HCEC 1CT (cell line): ENCODE measurements at places on chromosomes 16 and 17.
A peak's percentile ranks its signal among the peaks of the same experiment; 100 is the strongest.

- DNase-seq, result no peak
These were observed 124.2 kb downstream of the TMEM132E start for GRCh38 chr17:34703533-34703932.

- no peak for DNase-seq
These were observed 37.9 kb downstream of the PIGL start for GRCh38 chr17:16254773-16255400.

DNA sequence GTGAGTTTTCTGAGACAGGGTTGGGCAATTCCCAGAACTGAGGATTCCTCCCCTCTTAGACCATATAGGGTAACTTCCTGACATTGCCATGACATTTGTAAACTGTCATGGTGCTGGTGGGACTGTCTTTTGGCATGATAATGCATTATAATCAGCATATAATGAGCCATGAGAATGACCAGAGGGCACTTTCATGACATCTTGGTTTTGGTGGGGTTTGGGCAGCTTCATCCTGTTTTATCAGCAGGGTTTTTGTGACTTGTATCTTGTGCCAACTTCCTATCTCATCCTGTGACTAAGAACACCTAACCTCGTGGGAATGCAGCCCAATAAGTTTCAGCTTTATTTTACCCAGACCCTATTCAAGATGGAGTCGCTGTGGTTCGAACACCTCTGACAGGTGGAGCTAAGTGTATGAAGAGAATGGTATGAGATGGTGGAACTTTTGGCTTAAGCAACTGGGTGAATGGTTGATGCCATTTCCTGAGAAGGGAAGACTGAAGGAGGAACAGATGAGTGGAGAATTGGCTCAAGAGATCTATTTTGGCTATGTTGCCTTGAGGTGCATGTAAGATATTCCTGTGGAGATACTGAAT lies 217.3 kb downstream of the RAB11FIP4 start:
- no peak for DNase-seq

- no peak for DNase-seq
These were observed 27.7 kb upstream of the ZNF469 start for GRCh38 chr16:88355093-88355388.

GRCh38 chr16:46961373-46962353 lies 11.8 kb downstream of the DNAJA2 start:
- no peak for DNase-seq

- DNase-seq, result no peak
These were observed 1437.4 kb downstream of the CDH11 start for GRCh38 chr16:63684149-63685101.

DNA sequence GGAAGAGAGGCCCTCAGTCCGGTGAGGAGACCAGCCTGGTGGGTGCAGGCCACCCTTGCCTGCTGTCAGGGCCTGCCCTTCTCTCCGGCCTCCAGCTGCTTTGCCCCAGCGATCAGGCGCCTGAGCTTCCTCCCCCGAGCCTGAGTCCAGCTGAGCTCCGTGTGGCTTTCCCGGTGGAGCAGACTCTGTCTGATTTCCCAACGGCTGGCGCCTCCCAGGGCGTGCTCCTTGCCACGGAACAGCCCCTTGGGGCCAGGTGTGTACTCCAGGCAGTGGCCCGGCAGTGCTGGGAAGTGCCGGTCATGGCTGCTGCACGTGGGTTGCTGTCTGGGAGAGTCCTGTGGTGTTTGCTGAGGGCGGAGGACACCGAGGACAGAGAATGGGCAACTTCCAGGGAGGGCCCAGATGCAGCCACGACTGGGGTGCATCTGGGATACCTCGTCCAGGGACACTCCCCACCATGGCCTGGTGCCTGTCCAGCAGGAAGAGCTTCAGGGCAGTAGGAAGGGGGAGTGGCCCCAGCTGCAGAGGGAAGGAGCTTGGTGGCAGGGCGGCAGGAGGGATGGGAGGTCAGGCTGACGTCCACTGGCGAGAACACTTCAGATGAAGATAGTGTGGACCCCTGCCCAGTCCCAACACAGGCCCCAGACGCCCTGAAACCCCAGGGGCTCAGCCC lies 22.5 kb downstream of the METRNL start:
- no peak for DNase-seq

GRCh38 chr17:72118335-72119076 lies 2.3 kb upstream of the SOX9 start:
- DNase-seq, result peak; percentile 18

- DNase-seq, result peak; percentile 2
These were observed 672 bp downstream of the CMTR2 start for GRCh38 chr16:71288570-71288889.

GRCh38 chr16:2825049-2825742 lies 4.9 kb upstream of the ZG16B start:
- no peak for DNase-seq

- DNase-seq, result no peak
These were observed 49.9 kb downstream of the CDYL2 start for GRCh38 chr16:80754476-80754875.

GRCh38 chr17:10332515-10332914 lies 40.3 kb downstream of the MYH13 start:
- DNase-seq, result no peak

DNA sequence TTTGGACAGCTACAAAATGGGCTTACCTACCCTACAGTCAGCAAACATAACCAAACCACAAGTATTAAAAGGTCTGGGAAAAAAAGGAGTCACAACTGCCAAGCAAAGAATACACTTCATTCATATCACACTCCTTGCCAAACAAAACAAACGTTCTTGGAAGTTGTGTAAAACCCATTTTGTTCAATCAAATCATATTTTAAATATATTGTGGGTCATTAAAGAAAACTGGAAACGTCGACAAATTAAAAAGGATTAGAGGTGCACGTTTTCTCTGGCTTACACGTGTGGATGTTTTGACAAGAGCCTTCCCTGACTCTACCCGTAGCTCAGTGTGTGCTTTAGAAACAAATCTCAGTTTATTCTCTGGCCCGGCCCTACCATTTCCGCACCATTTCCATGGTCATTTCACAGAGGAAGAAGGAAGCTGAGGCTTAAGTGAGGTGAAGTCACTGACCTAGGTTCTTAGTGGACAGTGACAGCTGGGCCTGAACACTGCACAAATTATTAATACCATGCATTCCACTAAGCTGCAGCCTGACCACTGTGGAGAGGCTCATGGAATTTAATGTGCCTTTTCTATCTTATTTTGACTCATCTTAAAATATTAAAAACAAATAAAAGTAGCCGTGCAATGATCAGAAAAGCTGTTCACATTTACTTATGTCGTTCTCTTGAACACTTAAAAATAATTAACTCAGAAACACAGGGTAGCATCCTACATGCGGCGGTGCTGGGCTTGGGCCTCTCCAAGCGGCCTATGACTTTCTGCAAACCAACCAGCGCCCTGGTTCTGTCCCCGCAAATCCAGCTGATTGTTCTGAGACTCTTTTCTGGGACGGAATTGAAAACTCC lies 968 bp downstream of the CEP112 start:
- DNase-seq, result peak; percentile 50

GRCh38 chr16:87723226-87723623 lies 42.6 kb downstream of the KLHDC4 start:
- DNase-seq, result no peak

- DNase-seq, result no peak
These were observed 22.6 kb upstream of the CBFA2T3 start for GRCh38 chr16:88999457-89000206.

DNA sequence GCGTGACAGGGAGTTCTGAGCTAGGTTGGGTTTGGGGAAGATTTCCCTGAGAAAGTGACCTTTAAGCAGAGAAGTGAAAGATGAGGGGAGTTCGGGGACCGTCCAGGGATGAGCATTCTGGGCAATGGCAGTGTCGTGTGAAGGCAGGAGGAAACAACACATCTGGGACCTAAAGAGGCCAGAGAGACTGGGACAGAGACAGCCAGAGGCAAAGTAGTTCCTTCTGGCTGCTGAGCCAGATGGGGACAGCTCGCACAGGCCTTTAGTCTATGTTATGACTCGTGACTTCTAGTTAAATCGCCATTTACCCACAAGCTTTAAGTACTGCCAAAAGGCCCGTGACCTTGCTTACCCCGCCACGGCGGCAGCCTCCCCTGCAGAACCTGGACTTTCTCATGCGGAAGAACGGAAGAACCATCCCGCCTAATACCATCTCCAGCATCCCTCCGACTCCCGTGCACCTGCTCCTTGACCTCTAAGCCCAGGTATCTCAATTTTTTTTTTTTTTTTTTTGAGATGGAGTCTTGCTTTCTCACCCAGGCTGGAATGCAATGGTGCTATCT lies 8.5 kb upstream of the MED11 start:
- no peak for DNase-seq

- DNase-seq, result no peak
These were observed 33.6 kb upstream of the BRD7 start for GRCh38 chr16:50402298-50402895.

DNA sequence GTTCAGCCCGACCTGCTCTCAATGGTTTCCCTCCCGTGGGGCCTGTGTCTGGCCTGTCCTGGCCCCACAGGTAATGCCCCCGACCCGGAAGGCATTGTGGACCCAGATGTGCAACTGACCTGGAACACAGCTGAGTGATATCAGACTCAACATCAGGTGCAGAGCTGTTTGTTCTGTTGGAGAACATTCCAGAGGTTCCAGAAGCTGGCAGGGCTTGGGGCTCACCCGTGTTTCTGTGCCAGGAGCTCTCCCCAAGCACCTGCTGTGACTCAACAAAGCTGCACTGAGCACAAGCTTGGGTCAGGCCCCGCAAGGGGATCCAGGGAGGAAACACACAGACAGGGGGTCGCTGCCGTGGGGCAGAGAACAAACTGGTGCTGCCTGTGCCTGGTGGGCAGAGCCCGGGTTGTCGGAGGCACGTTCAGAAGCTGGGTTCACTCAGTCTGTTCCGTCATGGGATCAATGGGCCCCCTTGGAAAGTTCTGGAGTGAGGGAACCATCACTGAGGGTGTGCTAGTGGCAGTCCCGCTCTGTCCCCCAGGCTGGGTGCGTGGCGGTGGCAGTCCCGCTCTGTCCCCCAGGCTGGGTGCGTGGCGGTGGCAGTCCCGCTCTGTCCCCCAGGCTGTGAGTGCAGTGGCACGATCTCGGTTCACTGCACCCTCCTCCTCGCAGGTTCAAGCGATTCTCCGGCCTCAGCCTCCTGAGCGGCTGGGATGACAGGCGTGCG lies 22.1 kb downstream of the HS3ST6 start:
- no peak for DNase-seq

DNA sequence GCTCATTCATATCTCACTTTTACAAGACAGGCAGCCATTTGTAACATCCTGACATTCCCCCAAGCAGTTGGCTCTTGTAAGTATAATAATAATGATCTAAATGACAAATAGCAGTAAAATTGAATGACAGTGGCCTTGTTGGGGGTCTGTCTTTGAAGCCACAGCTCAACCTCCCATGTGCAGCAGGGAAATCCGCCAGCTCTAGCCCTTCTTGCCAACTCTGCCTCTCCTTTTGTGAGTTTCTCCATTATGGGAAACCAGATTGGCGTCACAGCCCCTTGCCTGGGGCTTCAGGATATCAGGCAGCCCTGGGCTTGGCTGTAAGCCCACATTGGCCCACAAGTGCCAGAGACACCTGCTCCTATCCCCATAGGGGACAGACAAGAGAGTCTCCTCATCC lies 70.4 kb upstream of the CACNG5 start:
- no peak for DNase-seq

DNA sequence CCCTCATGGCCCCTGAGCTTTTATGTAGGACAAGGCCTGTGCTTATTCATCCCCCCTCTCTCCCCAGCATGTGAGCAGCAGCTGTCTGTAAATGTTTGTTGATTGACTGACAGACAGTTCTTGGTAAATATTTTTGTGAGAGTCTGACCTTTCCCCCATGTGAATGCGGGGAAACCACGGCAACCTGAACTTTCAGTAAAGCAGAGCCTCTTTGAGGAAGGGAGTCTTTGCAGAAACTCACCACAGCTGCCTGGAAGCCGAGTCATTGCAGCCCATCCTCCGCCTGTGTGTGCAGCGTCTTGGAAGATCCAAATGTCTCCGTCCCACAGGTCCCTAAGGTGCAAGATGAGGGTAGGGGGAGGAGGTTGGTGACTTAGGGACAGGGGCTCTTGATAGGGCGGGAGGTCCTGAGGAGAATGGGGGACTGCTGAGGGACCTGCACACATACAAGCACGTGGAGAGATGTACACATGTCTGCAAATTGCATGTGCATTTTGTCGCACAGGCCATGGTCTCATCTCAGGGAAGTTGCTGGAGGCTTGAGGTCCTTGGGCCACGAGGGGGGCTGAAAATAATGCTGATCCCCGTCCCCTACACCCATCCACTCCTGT lies 23.0 kb upstream of the IL21R start:
- DNase-seq, result no peak

DNA sequence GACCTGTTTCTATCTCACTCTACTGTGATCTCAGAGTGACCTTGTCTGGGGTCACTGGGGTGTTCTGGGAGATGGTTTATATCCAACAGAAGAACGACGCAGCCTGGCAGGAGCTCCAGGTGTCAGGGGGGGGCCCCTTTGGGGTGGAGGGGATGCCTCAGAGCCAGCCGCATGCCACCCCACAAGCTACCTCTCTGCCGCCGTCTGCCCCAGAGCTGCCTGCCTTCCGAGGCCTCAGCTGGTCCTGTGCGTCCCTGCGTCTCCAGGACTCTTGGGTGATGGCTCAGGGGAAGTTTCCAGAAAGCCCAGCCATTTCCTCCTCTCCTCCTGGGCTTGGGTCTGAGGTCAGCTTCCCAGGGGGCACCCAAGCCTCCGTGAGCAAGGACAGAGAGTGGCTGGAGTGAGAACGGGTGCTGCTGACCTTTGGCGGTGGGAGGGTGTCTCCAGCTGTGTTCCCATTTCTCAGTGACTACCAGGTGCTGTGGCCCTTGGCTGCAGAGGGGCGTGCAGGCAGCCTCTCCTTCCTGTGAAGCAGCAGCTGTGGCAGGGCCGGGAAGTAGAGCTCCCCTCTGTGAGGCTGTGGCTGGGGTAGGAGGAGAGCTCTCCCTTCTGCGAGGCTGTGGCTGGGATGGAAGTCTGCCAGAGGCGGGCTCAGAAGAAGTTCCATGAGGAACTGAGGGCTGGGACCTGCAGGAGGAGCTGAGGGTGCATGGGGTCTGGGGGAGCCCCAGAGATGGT lies 19.8 kb downstream of the JPH3 start:
- DNase-seq, result no peak

- no peak for DNase-seq
These were observed 6.7 kb upstream of the KSR1 start for GRCh38 chr17:27449541-27449940.

DNA sequence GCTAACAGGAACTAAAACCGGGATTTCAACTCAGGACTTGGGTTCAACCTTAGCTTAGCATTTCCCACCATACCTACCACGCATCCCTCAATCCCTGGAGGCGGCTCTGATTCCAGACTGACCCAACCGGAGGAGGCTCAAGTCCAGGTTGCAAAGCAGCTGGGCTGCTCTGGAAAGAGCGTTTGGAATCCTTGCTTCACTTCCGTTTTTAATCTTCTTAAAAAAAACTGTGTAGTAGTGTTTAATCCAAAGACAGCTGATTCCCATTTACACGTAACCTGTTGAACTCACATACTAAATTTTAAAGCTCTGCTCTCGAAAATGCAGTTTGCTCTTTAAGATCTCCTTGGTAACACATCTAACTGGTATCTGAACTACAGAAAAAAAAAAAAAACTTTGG lies 50.0 kb downstream of the NXN start:
- DNase-seq, result no peak

DNA sequence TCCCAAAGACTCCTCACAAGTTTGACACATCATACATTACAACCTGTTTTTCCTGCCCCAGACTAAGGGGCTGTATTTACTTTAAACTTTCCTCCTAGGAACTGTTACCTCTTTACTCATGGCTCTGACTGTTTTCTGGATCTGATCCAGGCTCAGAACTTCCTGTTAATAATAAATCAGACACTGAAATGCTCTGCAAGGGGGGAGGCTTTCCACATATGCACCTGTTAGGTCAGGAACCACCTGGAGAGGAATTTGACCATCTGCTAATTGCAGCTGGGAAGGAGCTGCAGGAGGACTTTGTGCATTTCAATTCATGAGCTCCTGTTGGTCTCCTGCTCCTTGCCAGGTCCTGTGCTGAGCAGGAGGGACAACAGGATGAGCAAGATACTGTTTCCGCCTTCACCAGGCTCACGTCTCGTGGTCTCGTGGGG lies 476.9 kb upstream of the CDH5 start:
- no peak for DNase-seq
